ENCODE measurements at places on chromosomes 7 and 10. TPM values are rescaled to one million over a fixed set of nuclear protein-coding genes. Genes with fewer than 3 reads are reported as not detected.

DNA sequence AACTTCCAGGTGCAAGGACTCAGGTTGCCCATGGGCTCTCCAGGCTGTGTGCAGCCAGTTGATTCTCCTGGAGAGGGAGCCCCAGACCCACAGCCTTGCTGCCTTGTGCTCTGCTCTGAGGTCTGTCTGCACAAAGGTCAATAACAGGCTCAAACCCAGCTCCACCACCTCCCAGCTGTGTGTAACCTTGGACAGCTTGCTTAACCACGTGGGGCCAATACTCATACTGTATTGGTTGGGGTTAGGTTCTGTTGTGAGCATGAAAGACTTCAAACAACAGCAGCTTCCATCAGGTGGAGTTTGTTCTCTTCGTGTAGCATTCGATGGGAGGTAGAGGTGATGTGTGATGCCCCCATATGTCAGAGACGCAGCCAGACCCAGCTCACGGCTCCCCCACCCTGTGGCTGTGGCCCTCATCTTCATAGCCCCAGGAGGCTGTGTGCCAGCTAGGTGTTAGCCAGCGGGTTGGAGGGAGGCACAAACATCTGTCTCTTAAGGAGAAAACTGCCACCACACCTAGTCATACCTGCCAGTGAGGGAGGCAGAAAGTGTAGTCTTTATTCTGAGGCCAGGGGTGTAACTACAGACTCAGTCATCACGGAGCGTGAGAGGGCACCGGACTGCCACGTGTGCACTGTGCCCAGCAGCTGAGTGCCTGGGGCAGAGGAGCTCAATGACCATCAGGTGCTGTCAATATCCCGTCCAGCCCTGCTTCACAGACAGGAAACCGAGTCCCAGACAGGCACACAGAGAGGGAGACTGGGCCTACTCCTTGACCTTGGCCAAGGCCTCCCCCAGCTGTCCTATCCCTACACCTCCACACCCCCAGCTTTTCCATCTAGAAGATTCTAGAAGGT is 8.1 kb upstream of the POLD2 start:
- H3K27ac ChIP-seq = no peak overlapping the region
- no peak for DNase-seq
- no peaks in the 10 kb centered on the region for H3K4me1 ChIP-seq
- no peaks in the 10 kb centered on the region for H3K36me3 ChIP-seq

- H3K27me3 ChIP-seq = no peaks in the 10 kb centered on the region
- no peak overlapping the region for H3K27ac ChIP-seq
- no peak overlapping the region for H3K4me3 ChIP-seq
Measured at GRCh38 chr10:86533328-86533727, 11.7 kb upstream of the WAPL start.

- H3K27me3 ChIP-seq = no peaks in the 10 kb centered on the region
- no peaks in the 10 kb centered on the region for H3K36me3 ChIP-seq
- DNase-seq = no peak
Measured at GRCh38 chr7:37342688-37343471, 105.8 kb downstream of the ELMO1 start.

The DGKI gene
- 0.01 TPM for polyA plus RNA-seq

The TES gene
- polyA plus RNA-seq = 142 TPM

The ZC3HAV1L gene
- polyA plus RNA-seq = 7.9 TPM

The HIPK2 gene
- 4.5 TPM for polyA plus RNA-seq

Data from keratinocyte (primary cell).